EL (cell line): ENCODE measurements at places on chromosomes 3 and 15.

DNA sequence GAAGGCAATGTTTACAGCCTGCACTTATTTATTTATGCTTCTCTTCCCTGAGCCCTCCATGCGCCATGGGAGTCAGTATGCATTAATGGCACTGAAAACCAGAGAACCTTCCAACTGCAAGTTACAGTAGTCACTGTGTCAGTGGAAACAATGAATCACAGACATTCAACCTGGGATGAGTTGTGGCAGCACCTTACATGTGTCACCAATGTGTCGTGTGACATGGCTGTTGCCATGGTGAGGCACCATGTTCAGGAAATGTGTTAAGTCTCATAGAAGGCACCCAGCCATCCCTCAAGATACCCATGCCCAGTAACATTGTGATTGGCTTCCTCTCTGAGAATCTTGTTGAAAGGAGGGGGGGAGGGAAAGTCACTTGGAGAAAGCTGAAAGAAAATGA is 105.0 kb downstream of the FOXP1 start:
- DNase-seq, result no peak

DNA sequence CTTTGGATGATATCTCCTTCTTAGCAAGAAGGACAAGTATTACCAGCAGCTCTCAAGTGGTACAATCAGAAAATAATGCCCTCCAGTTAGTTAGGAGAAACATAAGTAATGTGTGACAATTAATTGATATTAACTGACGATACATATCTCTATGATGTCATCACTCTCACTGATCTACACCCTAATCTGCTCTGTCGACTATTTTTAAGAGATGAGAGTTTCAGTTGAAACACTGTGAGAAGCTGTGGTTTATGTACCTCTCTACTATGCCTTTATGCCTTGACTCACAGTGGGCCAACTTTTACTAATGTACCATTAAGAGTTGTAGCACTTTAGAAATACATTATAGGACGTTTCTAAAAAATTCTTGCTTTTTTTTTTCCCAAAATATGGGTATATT is 8.6 kb downstream of the CEP152 start:
- no peak for DNase-seq

DNA sequence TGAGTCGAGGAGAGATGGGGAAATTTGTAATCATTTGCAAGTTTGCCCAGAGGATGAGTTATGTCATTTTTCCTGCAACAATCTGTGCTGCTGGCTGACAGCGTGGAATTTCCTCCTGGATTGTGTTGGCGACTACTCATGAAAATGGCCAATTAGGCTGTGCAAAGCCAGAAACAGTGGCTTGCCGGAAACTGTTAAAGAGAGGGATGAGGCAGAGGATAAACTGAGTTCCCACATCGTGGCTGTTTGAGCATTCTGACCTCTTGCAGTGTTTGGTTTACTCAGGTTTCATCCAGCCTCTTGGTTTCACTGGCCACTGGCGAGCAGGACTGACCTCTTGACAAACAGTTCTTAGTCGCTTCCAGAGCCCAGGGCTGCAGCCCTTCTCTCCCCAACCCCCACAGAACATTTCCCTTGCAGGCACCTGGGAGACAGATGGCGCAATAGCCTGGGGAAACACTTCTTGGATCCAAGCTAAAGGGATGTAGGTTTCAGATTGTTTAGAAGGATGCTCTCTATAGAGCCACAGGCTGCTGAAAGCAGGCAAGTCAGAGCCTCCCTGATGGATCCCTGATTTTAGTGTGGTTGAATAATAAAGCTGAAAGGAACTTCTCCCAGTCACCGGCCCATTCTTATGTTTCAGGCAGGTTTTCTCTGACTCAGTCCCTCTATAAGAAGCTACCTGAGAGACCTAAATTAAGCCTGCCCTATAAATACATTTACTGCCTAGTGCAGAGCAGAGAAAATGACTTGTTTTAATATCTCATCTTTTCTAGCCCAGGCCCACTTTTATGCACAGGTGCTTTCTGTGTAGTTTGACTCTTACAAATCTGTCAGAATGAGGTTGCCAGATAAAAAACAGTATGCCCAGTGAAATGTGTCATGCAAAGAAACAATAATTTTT is 92.8 kb upstream of the UBE2E1 start:
- DNase-seq, result peak; percentile 89

DNA sequence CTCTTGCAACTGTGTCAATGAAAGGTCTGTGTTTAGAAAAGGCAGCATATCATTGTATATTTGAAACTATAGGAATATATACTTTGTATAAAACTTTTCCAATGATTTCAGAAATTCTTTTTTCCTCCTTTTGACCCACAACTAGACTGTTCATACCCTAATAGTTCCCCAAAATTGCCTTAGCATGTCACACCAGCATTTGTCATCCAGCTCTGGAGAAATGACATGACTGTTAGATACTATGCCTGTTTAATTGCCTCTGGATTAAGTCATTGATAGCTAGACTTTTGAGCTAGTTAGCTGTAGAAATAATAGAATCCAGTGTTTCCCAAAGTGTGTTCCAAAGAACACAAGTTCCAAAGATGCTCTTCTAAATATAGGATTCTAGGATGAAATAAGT is 32.4 kb downstream of the B3GALNT1 start:
- DNase-seq, result no peak

GRCh38 chr15:83358972-83359564 is 74.6 kb upstream of the BNC1 start:
- DNase-seq, result no peak

- no peak for DNase-seq
Observed at GRCh38 chr15:32852771-32853170, 135.0 kb downstream of the GREM1 start.

GRCh38 chr15:96374499-96374898 is 44.0 kb downstream of the NR2F2 start:
- DNase-seq, result peak; percentile 27

DNA sequence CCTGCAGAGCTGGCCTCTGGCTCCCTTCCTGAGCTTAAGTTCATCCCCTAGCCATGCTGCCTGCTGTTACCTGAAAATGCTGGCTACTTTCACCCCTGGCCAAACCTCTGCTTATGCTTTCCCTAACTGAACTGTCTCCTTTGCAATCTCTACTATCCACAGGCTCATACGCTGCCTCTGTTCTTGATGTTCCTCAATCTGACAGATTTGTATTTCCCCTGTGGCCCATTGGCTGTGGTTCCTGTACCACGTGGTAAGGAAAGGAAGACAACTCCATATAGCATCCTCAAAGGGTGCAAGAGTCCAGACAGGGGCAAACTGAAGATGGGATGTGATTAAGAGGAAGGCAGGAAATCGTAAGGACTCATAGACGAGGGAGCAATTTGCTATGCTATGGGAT is 33.2 kb downstream of the TGM4 start:
- DNase-seq, result no peak

- DNase-seq, result no peak
Observed at GRCh38 chr3:103167850-103168249, 733.0 kb downstream of the ZPLD1 start.

- DNase-seq, result peak; percentile 7
Observed at GRCh38 chr3:112149136-112149535, 16.1 kb upstream of the GCSAM start.

DNA sequence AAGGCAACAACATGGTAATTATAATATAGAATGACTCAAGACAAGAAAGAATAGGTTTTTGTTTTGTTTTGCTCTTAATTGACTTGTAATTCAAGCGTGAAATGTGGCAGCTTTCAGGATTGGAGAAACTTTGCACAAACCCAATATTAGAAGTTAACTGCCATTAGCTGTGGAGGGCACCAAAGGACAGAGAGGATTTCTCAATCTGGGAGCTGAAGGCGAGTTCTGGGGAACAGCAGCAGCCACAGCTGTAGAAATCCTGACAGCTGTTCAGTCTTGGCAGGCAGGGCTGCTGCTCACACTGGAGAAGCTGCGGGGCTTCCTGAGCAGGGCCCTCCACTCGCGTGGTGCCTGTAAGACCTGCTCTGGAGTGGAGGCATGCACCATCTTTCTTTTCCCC is 182.2 kb upstream of the IL12A start:
- no peak for DNase-seq

- DNase-seq, result no peak
Observed at GRCh38 chr3:186532598-186533072, 11.5 kb downstream of the CRYGS start.

DNA sequence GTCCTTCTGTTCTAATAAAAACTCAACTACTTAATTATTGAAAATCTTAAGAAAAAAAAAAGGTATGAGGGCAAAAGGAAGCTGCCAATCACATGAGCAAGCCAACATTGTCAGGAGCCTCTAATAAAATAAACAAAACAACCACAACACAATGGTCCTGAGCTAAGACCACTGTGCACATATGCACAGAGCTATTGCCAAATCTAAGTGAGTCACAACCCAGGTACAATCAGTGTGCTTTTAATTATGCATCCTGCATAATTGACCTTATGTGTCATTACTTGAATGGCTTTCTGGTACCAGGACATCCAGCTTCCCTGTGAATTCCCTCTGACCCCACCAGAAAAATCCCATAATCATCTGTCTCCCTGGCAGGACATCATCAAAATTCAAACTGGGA is 639.8 kb downstream of the MAGI1 start:
- DNase-seq, result peak; percentile 36

DNA sequence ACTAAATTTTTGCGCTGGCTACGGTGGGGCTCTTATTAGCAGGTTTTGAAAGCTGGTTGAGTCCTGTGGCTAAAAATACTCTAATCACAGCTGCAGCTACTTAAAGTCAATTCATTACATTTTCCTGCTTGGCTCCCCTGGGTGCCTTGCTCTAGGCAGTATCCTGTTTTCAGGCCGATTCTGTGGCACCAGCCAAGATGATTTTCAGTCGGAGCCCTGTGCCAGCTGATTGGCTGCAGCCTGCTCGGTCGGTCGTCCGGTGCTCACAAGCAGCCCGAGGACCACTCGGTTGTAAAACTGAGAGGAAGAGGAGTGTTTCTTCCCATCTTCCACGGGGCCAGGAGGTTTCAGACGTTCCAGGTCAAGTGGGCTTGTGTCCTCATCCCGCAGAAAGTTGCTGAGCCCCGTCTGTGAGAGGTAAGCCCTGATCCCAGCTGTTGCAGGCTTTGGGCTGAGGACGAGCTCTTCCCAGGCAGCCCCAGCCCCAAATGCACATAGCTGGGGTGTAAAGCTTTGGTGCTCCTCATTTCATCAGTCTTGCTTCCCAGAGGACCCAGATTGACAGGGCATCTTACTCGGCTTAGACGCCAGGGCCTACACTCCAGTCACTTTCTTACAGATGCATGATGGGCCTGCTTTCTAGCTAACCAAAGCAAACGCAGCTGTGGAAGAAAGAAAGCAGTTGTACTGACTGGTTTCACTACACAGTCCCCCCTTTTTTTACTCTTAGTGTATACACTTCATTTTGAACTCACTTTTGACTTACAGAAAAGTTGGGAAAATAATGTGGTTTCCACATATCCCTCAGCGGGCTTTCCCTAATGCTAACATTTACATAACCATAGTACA is 15.9 kb downstream of the LYSMD4 start:
- DNase-seq, result no peak

DNA sequence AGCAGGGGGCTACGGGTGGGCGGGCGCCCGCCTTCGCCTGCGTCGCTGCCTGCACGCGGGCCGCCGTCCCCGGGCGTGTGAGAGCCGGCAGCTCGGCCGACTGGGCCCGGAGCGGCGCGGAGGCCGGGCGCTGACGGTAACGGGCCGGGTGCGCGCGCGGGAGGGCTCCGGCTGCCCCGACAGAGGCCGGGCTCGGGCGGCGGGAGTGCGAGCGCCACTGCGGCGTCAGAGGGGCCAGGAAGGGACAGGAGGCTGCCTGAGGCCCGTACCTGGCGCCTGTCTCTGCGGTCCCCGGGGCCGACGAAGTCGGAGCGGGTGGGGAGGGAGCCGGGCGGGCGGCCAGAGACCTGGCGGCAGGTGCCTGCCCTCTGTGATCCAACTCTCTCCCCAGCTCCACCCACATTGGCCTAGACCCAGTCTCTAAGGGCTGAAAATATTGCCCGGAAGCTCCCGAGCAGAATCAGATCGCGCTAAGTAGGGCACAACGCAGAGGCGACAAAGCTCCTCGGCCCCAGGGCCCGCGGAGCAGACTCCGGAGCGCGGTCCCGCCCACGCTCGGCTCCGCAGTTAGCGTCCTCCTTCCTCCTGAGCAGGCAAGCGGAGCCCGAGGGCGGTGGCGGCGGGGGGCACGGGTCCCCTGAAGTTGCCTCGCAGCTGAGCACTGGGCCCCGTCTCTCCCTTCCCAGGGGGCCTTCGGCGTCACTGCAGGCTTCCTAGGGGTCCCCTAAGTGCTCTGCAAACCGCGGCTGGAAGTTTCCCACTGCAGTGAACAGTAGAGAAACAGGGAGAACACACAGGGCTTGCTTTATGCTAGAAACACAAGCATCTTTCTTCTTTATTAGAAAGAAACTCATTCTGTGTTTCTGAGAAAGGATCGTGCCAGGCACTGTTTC is at the start of gene MAN2A2:
Gene MAN2A2, plus strand, starts transcription at position 463 of the 893 bp plus-strand sequence. CDS start 906 bp downstream, outside the sequence.
- DNase-seq, result peak; percentile 58

GRCh38 chr3:140770977-140771667 is 93.3 kb downstream of the TRIM42 start:
- DNase-seq, result no peak
